Coronary artery (tissue), 2 donors: ENCODE measurements at places on chromosomes 6 and 20.

GRCh38 chr6:25014791-25015560 lies 79.2 kb upstream of the RIPOR2 start:
- DNase-seq: no peak

DNA sequence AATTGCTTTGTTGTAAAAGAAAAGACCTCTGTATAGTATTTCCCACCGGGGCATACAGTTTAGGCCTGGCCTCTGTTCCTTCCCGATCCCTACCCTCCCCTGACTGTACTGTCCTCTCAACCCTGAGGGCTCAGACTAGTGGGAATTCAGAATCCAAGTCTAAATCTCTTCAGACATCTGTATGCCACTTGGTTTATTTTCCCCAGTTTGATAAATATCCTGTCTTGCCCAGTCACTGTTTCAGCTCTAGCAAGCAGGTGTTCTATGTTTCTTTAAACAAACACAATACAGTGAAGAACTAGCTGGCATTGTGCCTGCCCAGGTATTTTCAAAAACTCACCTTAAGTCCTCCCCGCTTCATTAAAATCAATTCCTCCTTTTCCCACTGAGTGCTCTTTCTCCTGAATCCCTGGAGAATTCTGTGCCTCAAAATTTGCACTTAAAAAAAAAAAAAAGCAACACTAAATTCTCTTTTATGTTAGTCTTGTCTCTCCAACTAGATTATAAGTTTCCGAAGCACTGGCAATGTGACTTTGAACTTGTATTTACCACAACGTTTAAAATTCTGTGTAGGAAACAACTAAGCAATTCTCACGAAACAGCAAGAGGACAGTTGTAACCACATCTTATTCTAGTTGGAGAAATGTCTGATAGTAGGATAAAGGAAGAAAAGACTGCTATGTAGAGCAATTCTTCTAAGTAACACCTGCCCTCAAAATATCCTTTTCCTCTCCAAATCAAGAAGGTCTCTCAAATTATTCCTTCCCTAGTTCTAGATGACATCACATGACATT lies 112.0 kb upstream of the CARMIL1 start:
- DNase-seq: no peak

GRCh38 chr20:35979544-35979943 lies 11.2 kb downstream of the CNBD2 start:
- DNase-seq: no peak

DNA sequence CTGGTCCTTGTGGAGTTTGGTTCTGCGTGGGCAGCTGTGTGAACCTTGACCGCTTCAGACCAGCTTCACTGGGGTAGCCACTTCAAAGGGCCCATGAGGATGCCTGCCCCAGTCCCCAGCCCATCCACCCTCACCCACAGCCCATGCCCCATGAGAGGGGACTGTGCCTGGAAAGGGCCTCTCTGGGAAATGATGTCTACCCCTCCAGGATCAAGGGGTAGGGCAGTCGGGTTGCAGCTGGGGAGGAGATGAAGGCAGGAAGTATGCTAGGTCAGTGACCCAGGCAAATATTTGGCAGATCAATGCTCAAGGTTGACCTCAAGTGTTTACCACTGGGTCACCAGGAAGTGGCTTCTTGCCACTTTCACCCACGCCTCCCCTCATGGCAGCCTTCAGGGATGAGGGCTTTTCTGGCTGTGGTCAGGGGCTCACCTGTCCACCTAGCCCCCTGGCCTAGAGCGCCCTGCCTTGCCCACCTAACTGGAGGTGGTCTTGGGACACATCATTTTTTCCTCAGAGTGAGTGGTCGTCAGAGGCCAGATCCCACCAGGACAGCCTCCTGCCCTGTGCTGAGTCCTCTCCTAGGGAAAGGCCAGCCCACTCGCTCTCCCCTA lies 109.5 kb downstream of the SNX5 start:
- no peak for DNase-seq

GRCh38 chr6:16759181-16759645 lies 2.0 kb downstream of the ATXN1 start:
- no peak for DNase-seq

GRCh38 chr6:15621203-15622044 lies 41.4 kb downstream of the DTNBP1 start:
- no peak for DNase-seq

GRCh38 chr20:49636447-49636846 lies 68.5 kb upstream of the PTGIS start:
- no peak for DNase-seq

DNA sequence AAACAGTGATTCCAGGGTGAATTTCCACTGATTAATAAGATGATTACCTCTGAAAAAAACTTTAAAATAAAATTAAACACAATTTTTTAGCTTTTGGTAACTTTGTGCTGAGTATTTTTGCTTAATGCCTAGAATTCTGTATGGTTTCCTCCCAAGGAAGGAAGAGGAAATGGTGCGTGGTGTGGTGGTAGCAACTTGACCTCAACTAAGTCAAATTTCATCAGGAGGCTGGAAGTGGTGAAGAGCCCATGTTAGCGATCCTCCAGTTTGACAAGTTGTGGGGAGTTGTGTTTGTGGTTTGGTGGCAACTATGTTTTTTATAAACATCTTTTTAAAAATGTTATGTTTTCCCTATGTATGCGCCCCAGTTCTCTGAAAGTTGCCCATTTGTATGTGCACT lies 5.0 kb upstream of the RTF2 start:
- no peak for DNase-seq

- DNase-seq: no peak
These were observed 70.9 kb downstream of the SNAP91 start for GRCh38 chr6:83637953-83638352.

- DNase-seq: no peak
These were observed 32.1 kb upstream of the OPN5 start for GRCh38 chr6:47749757-47750156.

DNA sequence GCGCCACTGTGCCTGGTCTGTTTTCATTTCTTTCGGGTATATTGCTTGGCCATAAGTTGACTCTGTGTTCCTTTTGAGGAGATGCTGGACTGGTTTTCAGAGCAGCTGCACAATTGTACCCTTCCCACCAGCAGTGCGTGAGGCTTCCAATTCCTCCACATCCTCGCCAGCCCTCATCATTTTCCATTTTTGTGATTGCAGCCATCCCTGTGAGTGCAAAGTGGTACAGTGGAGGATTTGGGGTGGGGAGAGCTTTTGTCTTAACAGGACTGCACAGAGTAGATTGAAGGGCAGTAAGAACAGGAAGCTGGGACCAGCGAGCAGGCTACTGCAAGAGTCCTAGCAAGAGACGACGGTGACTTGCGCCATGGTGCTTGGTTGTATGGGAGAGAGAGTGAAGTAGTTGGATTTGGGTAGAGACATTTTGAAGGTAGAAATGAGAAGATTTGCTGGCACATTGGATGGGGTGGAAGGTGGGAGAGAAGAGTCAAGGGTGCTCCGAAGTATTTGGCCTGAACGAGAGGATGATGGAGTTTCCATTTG lies 18.3 kb downstream of the BCAS4 start:
- no peak for DNase-seq

DNA sequence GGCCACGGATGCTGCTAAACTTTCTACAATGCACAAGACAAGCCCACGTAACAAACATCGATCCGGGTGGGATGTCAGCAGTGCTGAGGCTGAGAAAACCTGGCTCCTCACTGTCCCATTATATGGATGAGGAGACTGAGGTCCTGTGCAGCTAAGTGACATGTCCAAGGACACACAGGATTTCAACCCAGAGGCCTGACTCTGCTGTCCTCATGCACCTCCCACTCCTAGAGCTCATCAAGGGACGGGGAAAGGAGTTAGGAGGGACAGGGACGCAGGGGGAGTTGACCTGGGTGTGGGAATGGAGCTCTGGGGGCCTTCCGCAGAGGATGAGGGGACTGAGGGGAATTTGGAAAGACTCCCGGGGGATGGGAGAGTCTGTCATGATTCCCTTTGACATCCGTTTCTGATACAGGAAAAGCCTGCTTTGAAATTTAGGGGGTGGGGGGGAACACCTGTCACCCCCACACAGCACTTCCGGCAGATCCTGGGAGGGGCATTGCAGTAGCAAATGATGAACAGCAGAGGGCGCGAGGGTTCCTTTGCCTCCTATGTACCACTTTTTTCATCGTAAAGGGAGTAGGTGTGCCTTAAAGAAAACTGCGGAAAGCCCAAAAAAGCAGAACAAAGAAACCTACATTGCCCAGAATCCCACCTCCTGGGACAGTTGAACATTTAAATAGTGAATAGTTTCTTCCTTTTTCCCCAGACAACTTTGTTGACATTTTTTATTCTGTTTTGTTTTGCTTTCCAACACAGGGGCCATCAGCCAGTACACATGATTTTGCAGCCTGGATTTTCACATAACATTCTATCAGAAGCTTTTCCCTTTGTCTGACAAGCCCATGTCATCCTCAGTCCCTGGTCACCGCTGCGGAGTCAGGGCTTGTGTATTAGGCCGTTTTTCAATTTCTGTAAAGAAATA lies 48.6 kb downstream of the SLC2A10 start:
- no peak for DNase-seq

GRCh38 chr6:45045253-45045601 lies 282.9 kb upstream of the RUNX2 start:
- DNase-seq: no peak

DNA sequence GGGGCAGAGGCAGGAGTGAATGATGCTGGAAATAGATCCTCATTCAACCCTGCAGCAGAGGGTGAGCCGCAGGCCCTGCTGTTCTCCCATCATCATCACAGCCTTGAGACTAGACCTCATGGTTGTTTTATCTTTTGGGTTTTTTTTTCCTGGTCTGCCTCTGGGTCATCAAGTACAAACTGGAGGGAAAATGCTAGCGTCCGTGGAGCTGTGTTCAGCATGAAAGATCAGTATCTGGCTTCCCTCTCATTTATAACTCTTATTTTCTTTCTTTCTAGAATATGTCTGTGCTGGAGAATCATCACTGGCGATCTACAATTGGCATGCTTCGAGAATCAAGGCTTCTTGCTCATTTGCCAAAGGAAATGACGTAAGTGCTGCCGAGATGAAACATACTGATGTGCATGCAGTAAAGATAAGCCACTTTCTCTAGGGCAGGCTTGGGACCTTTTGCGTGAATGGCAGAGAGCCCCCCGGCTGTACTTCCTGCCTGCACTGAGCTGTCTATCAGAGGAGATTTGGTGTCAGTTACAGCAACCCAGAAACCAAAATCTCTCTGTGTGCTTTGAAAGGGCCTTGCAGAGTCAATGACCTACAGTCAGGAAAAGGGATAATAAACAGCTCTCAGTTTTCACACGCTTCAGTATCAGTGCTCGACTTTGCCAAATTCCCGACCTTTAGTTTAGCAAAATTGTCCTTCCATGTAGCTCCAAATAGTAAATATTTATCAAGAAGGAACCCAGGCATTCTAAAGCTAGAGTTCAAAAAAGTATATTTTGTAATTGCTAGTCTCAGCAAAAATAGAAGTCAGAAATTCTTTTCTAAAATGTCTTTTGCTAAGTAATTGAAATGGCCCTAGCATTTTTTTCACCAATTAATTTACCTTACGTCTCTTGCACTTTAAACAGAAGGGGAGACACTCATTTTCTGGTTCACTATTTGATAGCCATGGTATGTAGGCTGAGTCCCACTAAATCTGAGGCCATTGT lies 76.3 kb downstream of the MTFR2 start:
- no peak for DNase-seq

DNA sequence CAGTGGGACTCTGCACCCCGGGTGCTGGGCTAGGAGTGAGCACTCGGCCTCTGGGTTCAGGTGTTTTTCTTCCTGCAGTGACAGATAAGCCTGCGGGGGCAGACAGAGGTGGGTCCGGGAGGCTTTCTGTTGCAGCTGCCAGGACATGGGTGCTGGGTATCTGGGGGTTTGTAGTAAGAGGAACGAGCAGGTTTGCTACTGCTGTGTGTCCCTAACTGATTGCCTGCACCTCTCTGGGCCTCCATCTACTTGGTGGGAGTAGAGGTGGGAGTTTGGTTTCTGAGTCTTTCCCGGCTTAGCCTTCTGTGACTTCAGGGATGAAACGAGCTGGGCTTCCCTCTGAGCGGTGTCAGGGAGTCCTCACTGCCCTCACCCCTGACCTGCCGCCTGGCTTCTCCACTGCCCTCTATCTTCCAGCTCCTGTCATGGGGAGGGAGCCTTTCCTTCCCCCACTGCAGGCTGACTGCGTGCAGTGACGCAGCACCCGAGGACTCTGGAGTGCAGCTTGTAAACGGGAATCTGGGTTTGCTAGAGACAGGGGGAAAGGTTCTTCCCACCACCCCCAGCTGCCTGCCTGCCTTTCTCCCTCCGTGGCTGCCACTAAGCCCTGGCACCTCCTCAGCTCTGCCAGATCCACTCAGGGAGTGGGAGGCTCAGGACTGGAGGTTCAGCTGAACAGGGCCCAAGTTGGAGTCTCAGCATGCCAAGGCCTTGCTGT lies 6.7 kb downstream of the DLGAP4 start:
- DNase-seq: peak; percentile 40

DNA sequence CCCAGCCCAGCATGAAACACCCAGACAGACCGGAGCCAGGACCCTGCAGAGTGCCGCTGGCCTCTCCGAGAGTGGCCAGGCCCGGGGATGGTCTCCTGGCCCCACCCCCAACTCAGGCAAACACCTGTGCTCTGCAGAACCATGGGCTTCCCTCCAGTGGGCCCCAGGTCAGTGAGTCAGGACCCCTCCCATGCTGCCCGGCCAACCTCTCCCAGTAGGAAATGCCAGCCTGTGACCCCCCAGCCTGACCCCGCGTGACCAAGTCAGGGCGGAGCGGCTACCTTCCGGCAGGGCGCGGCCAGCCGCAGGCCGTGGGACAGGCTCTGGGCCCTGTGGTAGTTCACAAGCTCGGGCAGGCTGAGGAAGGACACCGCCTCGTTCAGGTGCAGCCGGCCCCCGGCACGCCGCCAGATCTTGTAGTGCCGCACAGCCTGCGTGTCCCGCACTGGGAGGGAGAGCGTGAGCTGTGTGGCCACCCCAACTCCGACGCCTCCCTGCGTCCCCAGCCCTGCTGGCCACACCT lies 3.2 kb downstream of the PTK6 start:
- DNase-seq: no peak

GRCh38 chr6:46368169-46368536 lies 123.1 kb downstream of the RCAN2 start:
- no peak for DNase-seq

DNA sequence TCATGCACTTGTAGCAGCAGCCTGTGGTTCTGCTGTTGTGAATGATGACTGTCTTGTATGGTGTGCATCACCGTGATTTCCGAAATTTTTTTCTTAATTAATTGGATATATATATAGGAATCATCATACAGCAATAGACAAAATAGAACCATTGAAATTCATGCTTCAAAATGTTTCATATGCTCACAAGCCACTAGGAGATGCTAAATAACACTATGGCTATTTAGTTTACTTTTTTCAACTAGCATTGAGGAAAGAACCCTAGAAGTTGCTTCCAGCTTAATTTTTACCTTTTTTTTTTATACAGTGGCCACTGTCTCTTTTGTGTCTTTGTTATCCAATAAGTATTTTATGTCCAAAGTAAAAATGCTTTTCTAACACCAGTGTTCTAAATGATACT lies 485.4 kb downstream of the CDKAL1 start:
- no peak for DNase-seq

DNA sequence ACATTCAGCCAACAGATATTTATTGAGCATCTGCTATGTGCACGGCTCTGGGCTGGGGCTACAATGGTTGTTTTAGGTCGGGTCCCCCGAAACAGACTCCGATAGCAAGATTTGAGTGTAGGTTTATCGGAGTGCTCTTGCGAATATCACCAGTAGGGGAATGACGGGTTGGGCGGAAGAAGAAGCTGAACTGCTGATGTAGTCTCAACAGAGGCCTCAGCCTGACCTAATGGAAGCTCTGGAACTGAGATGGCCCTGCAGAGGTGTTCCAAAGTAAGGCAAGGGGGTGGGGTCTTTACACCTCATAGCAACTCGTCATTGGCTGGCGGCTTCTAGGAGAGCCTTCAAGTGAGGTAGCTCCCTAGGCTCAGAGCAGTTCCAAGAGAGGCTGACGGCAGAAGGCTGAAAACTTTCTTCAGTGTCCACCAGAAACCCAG lies 1.1 kb downstream of the L3MBTL1 start:
- no peak for DNase-seq
